ENCODE measurements at places on chromosomes 7 and 10.
A peak's percentile ranks its signal among the peaks of the same experiment; 100 is the strongest.

- no peak for DNase-seq
Measured at GRCh38 chr10:10903620-10904019, 114.1 kb upstream of the CELF2 start.

DNA sequence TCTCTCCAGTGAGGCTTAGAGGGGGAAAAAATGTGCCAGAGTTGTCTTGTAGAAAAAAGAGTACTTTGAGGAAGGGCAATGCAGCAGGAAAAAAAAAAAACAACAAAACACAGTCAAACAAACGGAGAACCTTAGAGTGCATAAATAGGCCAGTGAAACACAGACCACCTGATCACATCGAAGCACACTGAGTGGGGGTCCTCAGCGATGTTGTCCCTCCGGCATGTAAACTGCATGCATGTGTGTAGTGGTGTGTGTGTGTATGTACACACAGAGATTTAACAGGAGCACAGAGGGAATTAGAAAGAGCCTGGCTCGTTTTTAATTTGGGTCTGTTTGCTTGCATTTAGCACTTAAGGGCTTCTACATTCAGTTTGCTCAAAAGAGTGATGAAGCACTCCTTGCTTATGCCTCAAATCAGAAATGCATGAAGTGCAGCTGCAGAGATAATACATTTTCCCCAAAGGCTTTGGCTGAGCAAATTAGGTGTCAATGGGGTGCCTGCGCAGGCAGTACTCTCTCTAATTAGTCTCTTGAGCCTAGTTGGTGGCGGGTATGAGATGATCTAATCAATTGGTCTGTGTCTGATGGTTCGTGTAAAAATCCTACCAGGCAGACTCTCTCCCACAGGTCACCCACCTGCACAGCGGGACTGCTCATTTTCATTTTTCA, 62.7 kb upstream of the FZD1 start:
- DNase-seq: no peak

GRCh38 chr7:1549357-1550004, 6.5 kb downstream of the TMEM184A start:
- DNase-seq: no peak

- DNase-seq: no peak
Measured at GRCh38 chr7:70782796-70783195, 349.1 kb upstream of the GALNT17 start.

DNA sequence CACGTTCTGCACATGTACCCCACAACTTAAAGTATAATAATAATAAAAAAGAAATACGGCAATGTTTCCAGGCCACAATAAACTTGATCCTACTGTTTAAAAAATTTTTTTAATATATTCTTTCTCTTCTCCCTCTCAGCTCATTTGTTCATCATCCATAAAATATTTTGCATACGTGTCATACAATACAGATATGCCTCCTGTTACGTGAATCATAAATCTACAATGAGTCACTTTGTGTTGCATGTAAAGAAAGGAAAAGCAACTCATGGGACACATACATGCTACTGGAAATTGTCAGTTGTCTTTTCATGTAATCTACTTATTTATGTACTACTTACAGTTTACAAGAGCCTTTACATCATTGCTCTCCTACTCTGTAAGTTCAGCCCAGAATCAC, 1.1 kb upstream of the TECTB start:
- no peak for DNase-seq

DNA sequence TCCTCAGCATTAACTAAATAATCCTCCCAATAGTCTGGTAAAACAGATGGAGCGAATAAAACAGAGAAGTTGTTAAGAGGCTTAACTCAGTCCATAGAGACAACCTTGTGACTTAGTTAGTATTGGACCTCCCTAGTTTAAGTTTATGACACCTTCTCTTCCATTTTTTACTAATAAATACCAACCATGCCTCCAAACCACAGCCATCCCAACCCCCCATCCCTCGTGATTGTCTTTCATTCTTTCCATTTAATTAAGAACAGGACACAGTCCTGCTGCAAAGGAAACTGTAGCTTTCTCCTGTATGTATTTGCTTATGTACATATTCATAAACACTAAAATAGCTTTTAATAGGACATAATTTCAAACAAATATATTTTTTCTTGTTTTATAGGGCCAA, 238.2 kb downstream of the SEMA3D start:
- no peak for DNase-seq

GRCh38 chr7:77544518-77544917, 7.4 kb downstream of the PTPN12 start:
- no peak for DNase-seq

DNA sequence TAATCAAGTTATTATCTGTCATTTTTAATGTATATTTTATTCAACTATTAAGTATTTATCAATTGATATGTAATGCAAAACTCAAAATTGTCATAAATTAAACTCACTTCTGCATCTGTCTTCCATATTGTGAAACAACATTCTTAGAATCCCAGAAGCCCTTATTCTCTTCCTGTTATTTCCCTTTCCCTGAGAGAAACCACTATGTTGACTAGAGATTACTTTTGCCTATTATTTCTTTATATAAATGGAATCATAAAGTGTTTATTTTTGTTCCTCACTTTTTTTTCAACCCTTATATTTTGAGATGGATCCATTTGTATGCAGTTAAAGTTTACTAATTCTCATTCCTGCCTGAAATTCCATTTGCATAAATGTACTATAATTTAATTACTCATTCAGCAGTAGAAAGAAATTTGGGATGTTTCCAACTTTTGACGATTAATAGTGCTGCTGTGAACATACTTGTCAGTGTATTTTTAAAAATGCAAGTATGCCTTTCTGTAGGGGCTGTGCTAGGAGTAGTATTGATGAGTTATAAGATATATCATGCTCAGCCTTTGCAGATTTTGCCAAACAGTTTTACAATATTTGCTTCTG, 211.2 kb downstream of the SEMA3D start:
- DNase-seq: no peak

- no peak for DNase-seq
Measured at GRCh38 chr10:85612378-85612775, 754.2 kb downstream of the GRID1 start.

DNA sequence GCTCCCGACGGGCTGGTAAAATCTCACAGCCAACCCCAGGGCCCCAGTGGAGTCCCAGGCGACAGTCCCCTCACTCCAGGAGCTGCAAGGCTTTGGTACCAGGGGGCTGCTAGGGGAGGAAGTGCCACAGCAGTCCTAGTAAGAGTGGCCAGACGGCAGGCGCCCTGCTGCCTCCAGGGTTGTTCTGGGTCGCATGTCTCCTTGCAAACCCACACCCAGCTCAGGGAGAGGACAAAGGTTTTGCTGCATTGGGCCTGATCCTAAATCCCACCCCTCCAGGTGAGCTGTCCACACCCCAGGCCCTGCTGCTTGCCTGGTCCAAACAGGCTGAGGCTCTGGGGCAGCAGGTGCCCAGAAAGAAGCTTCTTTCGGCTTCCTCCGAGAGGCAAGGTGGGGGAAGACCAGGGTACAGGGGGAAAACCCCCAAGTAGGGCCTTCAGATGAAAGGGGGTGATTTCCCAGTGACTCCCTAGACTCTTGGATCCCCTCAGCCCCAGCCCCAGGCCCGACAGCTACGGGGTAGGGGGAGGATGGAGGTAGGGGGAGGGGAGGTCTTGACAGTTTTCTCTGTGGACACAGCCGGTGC, 4.2 kb upstream of the KCP start:
- no peak for DNase-seq

- DNase-seq: no peak
Measured at GRCh38 chr7:66604198-66604597, 24.5 kb upstream of the KCTD7 start.

- DNase-seq: no peak
Measured at GRCh38 chr10:71780719-71781118, 7.4 kb upstream of the VSIR start.

GRCh38 chr7:106205621-106206222, 79.1 kb downstream of the NAMPT start:
- no peak for DNase-seq

- no peak for DNase-seq
Measured at GRCh38 chr10:70162151-70162891, 8.0 kb downstream of the SAR1A start.

GRCh38 chr7:99473315-99473596, 566 bp downstream of the ZNF789 start:
- DNase-seq: no peak

GRCh38 chr10:119006451-119007210, 22.9 kb upstream of the NANOS1 start:
- DNase-seq: no peak

GRCh38 chr7:42161110-42161509, 75.9 kb downstream of the GLI3 start:
- DNase-seq: no peak

DNA sequence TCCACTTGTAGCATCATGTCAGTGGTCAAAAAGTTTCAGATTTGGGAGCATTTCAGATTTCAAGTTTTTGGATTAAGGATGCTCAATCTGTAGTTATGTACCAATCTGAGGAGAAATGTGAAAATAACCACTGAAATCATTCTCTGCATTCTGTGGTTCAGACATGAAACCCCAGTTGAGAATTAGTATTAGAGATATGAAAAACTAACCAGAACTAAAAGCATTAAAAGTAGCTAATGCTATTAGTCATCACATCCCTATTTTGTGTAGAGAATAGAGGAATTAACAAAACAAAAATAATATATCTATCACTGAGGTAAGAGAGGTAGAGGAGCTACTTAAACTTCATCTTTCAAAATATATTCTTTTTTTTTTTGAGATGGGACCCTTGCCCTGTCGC, 28.0 kb downstream of the MICU1 start:
- DNase-seq: no peak

DNA sequence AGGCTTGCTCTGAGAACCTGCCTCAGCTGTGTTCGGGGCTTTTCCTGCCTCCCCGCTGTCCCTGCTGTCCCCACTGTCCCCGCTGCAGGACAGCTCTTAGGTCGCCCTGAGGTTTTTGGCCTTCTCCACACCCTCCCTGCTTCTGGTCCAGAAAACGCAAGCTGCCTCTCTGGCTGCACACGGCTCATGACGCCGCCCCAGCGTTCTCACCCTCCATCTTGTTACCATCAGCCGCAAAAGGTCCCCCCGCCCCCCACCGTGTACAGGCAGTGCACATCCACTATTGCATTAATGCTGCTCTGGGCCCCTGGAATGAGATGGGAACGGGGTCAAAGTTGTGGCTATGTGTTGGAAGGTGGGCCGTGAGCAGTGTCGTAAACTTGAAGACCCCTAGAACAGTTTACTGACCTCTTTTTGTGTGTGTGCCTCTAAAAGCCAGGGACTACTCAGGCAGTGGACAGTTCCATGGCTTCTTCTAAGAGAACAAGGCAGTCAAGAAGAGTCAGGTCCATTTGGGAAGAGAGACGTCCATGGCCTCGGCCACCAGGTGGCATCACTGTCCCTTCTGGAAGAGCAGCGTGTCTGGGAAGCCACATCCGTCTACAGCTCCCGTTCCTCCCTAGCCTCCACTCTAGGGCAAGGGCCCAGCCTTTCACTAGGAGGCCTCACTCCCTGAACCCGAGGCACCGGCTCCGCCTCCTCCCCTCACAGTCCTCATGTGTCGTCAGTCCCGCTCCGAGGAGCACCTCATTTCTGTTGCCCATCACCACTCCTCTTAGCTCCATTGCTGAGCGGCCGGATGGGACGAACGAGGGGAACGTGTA, 38.5 kb upstream of the MKRN1 start:
- peak; percentile 85 for DNase-seq

GRCh38 chr10:71774916-71775702, 1.8 kb upstream of the VSIR start:
- no peak for DNase-seq

- no peak for DNase-seq
Measured at GRCh38 chr7:159088016-159088865, 56.4 kb downstream of the VIPR2 start.

- peak; percentile 77 for DNase-seq
Measured at GRCh38 chr7:150367677-150368095, 936 bp upstream of the REPIN1 start.

GRCh38 chr7:55023841-55024505, 5.2 kb downstream of the EGFR start:
- no peak for DNase-seq

GRCh38 chr7:107660381-107661080, at the start of gene SLC26A4:
TSS of gene SLC26A4 (plus strand) at chr7:107660828. CDS start at chr7:107661642, 814 bp downstream.
- no peak for DNase-seq

DNA sequence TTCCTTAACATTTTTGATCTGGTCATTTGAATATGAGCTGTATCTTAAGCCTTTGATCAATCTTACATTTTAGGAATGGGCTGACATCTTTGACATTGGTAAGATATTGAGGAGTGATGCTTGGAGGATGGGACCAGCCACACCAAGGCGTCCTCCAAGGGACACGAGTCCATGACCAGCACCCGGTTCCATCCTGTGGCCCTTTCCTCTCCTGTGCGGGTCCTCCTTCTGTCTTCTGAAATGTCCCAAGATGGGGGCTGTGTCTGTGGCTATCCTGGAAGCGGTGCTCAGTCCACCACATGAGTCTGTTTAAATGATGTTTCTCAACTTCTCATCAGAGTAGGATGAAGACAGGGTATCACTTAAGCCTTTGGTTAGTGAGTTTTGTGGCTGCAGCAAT, 67.3 kb upstream of the SHH start:
- no peak for DNase-seq

DNA sequence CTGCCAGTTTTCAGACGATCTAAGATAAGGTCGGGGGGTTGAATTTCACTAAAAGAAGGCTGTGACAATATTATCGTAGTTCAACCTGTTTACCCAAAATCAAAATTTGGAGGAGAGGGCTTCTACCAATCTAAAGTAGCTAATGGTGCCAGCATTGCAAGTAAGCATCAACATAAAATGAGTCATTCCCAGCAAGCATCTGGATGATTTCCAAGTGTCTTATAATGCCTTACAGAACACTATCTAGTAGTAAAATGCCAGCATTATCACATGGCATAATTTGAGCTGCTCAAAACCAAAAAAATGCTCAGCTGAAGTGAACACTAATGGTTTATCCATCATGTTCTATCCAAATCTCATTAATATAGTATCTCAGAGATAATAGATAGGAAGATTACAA, 1193.9 kb downstream of the DNAJB9 start:
- DNase-seq: no peak

GRCh38 chr10:127524908-127525665, 24.0 kb upstream of the NPS start:
- DNase-seq: no peak

- no peak for DNase-seq
Measured at GRCh38 chr10:110220398-110220797, 13.0 kb downstream of the MXI1 start.
